ENCODE measurements at places on chromosomes 1 and 21.

DNA sequence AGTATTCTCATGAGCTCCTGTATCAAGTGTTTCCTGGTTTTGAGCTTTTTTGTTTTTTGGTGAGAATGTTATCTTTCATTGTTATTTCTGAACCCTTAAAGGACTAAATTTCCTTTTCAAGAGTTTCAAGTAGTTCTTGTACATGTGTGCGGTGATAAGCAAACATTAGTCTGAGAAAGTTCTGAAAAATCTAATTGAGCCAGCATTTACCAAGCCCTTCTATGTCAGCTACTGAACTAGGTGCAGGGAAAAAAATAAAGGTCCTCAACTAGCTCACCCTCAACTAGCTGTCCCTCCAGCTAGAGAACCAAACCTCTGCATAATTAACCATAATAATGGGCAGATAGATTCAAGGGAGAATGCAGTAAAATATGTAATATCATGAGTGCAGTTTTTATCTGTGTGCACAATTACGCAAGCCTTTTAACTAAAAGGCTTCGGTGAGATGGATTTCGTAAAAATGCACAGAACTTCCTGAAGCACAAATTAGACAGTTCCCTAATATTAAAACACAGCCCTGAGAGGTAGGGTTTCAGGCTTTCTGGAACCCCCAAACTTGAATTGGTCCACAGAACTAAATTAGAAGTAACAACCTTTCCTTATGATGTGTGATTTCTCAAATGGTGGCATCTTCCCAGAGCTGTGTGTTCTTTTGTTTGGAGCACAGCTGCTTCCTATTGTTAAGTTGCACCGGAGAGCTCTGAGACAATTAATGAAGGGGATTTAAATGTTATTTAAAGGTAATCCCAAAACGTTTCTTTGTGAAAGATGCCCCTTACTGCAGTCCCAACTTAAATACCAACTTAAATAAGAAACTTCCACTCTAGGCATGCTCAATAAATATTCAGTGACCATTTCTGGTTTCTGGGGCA lies 165.8 kb downstream of the NFIA start:
- no peak for DNase-seq

- no peak for DNase-seq
These were observed 995 bp upstream of the KIF26B start for GRCh38 chr1:245153552-245154428.

DNA sequence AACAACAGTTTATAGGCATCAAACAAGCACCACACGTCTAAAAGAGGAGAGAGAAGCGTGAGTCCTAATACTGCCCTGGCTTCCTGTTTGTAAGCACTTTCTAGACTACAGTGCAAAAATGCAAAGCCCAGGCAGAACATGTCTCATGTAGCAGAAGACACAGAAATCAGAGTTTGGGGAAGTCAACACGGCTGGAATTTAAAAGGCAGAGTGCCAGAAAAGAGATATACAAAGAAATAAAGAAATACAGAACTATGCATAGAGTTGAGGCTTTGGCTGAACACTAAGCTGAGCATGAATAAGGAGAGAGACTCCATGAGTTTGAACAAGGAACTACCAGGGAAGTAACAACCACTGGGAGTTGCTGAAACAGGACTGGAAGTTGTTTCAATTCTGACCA lies 566.6 kb upstream of the NR5A2 start:
- no peak for DNase-seq

- DNase-seq = no peak
These were observed 25.2 kb upstream of the MAP3K7CL start for GRCh38 chr21:29105218-29105617.

DNA sequence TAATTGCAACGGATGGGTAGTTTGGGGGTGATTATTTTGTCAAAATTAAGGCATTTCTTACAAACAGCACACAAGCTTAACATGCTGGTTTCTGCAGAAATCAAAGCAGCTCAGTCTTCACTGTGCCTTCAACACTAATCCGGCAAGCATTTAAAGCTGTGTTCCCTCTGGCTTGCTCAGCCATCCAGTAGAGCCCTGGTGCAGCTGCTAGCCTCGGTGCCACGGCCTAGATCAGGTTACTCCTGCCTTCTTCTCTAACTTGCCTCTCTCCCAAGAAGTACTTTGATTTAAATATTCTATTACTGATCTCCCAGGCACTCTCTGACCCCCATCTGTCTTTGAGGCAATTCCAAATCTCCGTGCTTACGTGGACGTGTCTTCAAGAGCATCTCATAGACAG lies 85.6 kb downstream of the GREM2 start:
- no peak for DNase-seq

DNA sequence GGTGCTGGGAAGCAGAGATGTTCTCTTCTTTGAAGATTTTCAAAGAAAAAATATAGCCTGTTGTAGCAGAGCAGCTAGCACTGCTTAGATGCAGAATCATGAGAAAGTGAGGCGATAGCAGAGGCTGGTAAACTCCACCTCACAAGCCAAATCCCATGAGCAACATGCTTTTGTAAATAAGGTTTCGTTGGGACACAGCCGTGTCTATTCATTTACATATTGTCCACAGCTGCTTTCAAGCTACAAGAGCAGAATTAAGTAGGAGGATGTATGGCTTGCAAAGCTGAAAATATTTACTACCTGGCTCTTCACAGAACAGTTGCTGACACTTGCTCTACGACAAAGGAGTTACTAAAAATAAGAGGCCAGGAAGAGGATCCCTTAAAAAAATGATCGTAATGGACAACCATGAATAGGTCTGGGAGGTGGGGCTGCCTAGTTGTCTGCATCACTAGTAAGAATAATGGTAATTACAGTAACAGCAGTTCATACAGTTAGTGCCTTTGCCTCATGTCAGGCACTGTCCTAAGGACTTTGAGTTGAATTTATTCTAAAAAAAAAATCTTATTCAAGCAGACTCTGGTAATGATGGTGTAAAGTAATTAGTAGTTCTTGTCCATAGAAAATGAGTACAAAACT lies 622.0 kb downstream of the KIF26B start:
- DNase-seq = no peak

DNA sequence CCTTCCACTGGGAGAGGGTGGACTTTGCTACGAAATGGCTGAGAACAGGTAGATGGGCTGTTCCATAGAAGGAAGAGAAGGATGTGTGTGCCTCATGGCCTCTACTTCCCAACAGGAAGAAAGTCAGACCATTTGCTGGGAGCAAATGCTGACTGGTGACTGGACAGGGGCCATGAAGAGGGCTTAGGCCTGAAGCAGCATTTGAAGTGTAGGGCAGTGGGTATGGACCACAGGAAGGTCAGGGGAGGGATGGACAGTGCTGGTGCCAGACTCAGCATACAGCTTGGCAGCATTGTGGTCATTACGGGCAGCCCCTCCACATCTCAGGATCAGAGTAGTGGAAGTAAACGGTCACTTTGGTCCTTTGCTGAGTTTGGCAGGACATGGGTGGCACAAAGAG lies 275.7 kb downstream of the MATN1 start:
- no peak for DNase-seq

GRCh38 chr1:162829268-162829667 lies 31.7 kb downstream of the CCDC190 start:
- DNase-seq = no peak

DNA sequence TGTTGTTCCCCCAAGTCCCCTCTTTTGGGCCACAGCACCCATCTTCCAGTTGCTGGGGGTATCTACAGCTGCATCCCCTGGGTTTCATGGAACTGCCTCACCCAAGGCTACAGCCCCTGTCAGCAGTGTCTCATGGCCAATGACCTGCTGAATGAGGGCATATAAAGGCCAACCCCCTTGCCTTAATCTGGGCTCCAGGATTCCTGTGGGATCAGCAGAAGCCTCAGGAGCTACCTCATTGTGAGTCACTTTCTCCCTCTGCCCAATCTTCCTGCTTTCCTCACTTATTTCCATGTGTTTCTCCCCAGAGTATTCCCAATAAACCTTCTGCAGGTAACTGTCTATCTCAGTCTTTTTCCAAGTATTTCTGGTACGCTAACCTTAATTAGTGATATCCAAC lies 37.3 kb upstream of the SYT14 start:
- DNase-seq = no peak

- DNase-seq = peak; percentile 51
These were observed 596 bp downstream of the TOR3A start for GRCh38 chr1:179082333-179082998.

- DNase-seq = no peak
These were observed 4.9 kb upstream of the IFNGR2 start for GRCh38 chr21:33398361-33398760.

DNA sequence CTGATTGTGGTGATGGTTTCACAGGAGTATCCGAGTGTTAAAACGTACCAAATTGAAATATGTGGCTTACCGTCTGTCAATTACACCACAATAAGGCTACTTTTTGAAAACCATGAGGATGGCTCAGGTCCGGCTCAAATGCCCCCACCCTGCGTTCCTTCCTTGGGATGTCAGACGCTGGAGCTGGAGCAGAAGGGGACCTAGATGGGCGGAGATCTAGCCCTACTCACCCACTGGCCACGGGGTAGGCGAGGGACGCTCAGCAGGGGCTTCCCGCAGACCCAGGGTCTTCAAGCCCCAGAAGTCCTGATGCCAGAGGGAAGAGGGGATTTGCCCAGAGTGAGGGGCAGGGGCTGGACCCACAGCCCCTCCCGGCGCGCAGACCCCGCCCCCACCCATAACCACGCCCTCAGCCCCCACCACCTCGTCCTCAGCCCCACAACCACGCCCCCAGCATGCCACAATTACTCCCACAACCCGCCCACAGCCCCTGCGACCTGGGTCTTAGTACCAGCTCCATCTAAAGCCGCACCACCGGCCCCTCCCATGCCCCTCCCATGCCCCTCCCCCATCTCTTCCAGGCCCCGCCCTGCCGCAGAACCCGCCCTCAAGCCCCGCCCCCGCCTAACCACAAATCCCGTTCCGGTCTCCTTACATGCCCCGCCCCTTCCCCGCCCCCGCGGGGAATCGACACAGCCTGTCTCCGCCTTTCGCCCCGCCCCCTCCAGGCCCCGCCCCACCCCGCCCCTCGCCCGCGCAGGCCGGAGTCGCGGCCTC lies at the start of gene LRRC3:
TSS of gene LRRC3 (plus strand) at position 764 of the 777 bp plus-strand sequence. CDS start 1,135 bp downstream, outside the sequence.
- peak; percentile 92 for DNase-seq

DNA sequence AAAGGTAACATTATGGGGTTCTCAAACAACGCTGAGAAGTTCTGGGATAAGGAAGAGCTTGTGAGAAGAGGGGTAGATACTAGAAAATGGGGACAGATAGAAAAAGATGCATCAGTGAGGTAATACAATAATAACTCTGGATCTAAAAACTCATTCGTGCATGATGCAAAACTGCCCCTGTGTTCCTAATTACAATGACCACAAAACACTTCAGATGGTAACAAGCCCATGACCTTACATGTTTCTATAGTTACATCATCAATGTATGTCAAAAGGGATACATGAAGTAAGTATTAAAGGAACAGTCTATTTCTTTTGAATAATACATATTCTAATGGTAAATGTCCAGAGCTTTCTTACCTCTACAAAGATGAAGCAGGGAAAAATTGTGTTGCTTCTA lies 110.6 kb upstream of the PLPPR5 start:
- no peak for DNase-seq

- DNase-seq = no peak
These were observed 20.7 kb upstream of the HRNR start for GRCh38 chr1:152244576-152245273.

- DNase-seq = no peak
These were observed 15.4 kb upstream of the AGTRAP start for GRCh38 chr1:11720525-11720924.

DNA sequence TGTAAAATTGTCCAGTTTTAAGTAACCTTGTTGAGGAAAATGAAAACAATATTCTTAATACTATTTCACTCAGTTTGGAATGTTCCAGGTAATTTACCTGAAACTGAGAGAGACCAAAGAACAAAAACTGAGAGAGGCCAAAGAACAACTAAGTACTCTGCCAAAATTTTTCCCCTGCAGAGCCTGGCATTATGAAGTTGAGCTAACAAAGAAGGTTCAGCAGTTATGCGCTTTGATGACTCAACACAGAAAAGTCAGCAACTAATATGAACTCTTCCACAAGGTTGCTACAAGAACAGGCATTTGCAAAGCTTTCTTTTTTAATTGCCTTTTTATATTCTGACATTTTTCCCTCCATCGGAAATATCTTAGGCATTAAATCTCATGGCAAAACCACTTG lies 270.9 kb downstream of the CHRM3 start:
- no peak for DNase-seq

GRCh38 chr1:76260279-76260678 lies 185.7 kb downstream of the ST6GALNAC3 start:
- DNase-seq = no peak

- DNase-seq = no peak
These were observed 47.3 kb upstream of the PLPPR4 start for GRCh38 chr1:99216956-99217355.

DNA sequence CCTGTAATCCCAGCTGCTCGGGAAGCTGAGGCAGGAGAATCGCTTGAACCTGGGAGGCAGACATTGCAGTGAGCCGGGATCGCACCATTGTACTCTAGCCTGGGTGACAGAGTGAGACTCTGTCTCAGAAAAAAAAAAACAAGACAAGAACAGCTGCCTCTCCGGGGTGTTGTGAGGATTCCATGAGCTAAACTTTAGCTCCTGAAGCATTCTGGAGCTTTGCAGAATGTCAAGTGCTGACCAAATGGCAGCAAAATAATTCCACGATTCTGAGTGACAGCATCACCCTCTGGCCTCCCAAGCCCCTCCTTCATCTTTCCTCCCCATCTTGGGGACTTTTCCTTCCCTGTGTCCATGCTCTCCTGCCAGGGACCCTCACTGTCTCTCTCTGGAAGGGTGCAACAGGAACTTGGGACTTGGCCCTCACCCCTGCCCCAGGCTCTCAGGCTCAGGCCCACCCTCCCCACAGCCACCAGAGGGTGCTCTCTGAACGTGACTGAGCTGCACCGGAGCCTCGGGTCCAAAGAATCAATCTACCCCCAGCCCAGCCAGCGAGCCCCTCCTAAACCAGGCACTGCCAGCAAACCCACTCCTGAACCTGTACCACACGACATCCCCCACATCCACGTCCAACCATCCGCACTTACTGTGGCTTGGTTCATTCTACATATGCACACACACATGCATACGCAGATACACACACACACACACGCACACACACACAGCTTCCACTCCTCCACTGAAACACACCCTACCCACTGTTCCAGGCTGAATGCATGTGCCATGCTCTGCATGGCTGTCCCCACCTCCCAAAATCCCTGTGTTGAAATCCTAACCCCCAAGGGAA lies 45.7 kb downstream of the ACOT7 start:
- peak; percentile 81 for DNase-seq

DNA sequence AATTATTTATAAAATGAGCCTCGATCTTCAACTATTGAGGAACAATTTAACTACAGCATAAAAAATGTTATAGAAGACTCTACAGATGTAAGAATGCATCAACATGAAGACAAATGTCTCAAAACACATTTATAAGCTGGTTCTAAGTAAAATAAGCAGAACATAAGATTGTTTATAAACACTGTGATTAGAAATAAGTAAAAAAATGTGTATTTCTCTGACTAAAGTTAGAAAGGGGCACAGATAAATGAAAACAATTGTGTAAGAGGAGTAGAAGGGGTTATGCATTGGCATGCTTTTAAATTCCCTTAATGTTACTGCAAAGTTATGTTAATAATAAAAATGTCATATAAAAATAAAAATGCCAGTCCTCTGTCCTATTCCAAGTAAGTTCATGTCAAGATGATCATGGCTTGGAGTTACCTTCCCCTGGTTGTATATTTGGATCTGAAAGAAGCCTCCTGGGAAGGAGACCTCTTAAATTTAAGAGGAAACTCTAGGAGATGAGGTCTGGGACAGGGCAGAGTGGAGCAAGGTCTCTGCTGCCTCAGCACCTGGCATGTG lies 70.2 kb upstream of the FAM20B start:
- no peak for DNase-seq

GRCh38 chr1:37448185-37448584 lies 26.2 kb upstream of the ZC3H12A start:
- no peak for DNase-seq

- DNase-seq = no peak
These were observed 105.8 kb downstream of the ADARB1 start for GRCh38 chr21:45180246-45180599.

All from CD4-positive, alpha-beta T cell treated with Interleukin-17A for 4 hours (primary cell).